IPS DF 6.9 (cell line): ENCODE measurements at places on chromosomes 4 and X.

- H3K4me3 ChIP-seq: no peak overlapping the region; the same call in 1 of the 2 replicates
- peaks cover 5% of the 10 kb centered on the region for H3K27me3 ChIP-seq
- no peaks in the 10 kb centered on the region for H3K36me3 ChIP-seq
- no peaks in the 10 kb centered on the region for H3K4me1 ChIP-seq
Measured at GRCh38 chr4:118353534-118354030, 779 bp upstream of the PRSS12 start.

- no peak overlapping the region for H3K27ac ChIP-seq
- H3K36me3 ChIP-seq: no peaks in the 10 kb centered on the region
- DNase-seq: no peak
- H3K4me3 ChIP-seq: no peak overlapping the region
Measured at GRCh38 chr4:3416270-3416669, 25.5 kb upstream of the HGFAC start.

GRCh38 chr4:144208074-144208473 lies 67.6 kb upstream of the GYPA start:
- H3K4me3 ChIP-seq: no peak overlapping the region
- no peaks in the 10 kb centered on the region for H3K27me3 ChIP-seq
- no peak for DNase-seq
- H3K4me1 ChIP-seq: no peaks in the 10 kb centered on the region
- H3K36me3 ChIP-seq: no peaks in the 10 kb centered on the region

GRCh38 chrX:81377329-81377728 lies 175.4 kb downstream of the SH3BGRL start:
- no peak for DNase-seq
- no peaks in the 10 kb centered on the region for H3K27me3 ChIP-seq
- no peaks in the 10 kb centered on the region for H3K4me1 ChIP-seq
- no peaks in the 10 kb centered on the region for H3K36me3 ChIP-seq
- no peak overlapping the region for H3K27ac ChIP-seq
- no peak overlapping the region for H3K4me3 ChIP-seq

DNA sequence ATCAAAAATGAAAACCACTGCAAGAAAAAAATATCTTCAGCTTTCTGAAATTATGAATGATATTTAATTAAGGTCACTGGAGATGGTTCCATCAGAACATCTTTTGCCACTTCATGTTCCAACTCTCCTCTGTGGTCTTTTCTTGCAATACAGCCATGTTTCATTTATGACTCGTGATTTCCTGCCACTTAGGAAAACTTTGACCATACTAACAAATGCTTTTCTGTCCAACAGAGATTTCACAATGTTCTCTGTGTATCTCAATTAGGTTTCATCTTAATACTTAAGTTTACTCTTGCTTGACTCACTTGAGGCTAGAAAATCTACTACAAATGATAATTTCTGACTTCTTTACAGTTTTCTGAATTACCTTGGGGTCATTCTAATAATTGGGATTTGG lies 330.9 kb downstream of the CXXC4 start:
- no peaks in the 10 kb centered on the region for H3K36me3 ChIP-seq
- H3K27ac ChIP-seq: no peak overlapping the region
- no peaks in the 10 kb centered on the region for H3K4me1 ChIP-seq
- no peaks in the 10 kb centered on the region for H3K27me3 ChIP-seq

DNA sequence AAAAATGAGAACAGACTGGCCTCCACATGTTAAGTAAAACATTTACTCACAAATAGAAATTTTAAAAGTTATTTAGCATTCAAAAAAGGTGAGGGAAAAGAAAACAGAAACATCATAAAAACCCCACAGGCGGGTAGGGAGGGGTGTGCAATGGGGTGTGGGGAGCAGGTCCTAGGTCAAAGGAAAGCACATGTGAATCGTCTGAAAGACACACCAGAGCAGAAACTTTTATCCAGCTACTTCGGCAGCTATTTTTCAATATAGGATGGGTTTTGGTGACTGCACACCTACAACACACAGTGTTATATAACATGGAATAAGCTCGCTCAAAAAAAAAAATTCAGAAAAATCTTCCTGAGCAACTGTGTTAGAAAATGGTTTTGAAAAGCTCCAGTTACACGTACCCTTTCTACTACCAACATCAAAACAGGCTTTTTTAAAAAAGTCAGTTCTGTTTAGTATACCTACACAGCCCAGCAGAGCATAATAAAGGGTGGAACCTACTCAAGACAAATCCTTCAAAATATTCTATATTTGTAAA lies 1.6 kb downstream of the OTUD4 start:
- no peak overlapping the region for H3K27ac ChIP-seq
- no peaks in the 10 kb centered on the region for H3K36me3 ChIP-seq
- no peaks in the 10 kb centered on the region for H3K27me3 ChIP-seq
- DNase-seq: no peak

DNA sequence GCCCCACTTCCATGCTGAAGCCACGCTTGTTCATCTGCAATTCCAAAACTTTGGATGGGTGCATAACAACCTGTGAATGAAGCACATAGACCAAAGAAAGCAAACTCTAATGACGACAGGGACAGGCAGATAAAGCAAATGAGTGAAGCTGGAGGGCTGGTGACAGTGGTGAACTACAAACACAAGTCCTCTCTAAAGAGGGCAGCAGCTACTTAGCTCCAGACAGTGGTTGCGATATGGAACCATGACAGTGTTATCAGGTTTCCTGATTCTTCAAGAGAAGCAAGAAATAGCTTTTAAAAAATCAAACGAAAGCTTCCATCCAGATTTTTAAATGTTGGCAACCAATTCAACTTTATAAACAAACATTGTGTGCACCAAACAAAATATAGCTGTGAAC lies 23.8 kb downstream of the NOX1 start:
- H3K27me3 ChIP-seq: no peaks in the 10 kb centered on the region
- no peak overlapping the region for H3K4me3 ChIP-seq
- no peaks in the 10 kb centered on the region for H3K4me1 ChIP-seq
- no peaks in the 10 kb centered on the region for H3K36me3 ChIP-seq
- no peak for DNase-seq
- no peak overlapping the region for H3K27ac ChIP-seq

DNA sequence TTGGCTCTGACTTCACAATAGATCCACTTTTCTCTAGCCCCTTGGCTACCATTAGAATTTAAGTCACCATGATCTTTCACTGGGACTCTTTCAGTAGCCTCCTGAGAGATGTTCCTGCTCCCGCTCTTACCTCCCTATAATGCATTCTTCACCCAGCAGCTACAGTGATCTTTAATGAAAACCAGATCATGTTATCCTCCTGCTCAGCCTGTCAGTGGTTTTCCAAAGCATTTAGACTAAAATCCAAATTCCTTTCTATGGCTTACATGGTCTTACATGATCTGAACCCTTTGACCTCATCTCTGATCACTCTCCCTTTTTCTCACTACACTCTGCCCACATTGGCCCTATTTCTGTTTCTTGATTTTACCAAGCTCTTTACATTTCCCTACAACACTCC lies 18.3 kb upstream of the RPS6KA3 start:
- H3K27me3 ChIP-seq: no peaks in the 10 kb centered on the region
- no peaks in the 10 kb centered on the region for H3K36me3 ChIP-seq
- H3K27ac ChIP-seq: no peak overlapping the region
- no peaks in the 10 kb centered on the region for H3K4me1 ChIP-seq
- no peak overlapping the region for H3K4me3 ChIP-seq
- DNase-seq: no peak

DNA sequence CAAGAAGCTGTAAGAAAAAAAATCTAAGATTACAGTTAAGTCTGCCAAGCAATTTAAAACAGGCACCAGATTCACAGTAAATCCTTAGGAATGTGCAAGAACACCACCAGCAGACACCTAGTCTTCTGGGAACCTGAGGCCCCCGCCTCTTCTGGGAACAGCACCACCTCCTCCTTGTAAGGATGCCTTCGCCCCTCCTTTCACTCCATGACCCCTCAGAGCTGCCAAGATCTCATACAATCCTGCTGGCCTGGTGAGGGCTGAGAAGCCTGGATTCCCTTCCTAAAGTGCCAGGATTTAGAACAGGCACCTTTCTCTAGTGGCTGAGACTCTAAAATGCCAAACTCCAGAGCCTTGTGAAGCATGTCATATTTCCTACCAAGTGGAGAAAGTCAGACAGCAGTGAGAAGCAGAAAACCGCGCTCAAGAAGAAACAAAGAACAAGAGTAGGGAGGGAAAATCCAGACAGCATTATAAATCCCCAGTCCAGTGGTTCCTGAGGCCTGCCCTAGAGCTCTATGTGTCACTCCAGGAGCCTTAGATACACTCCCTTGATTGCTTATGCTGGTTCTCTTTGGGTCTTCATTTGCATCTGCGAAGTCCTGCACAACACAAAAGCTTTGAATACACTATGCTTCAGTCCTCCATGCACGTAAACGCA lies 166.4 kb downstream of the TSPAN5 start:
- 0 out of 2 replicates have a peak, but pooled peaks cover 2% of the 10 kb centered on the region for H3K4me1 ChIP-seq
- H3K27me3 ChIP-seq: no peaks in the 10 kb centered on the region
- no peak overlapping the region for H3K27ac ChIP-seq

- no peak overlapping the region for H3K27ac ChIP-seq
- no peaks in the 10 kb centered on the region for H3K4me1 ChIP-seq
- H3K27me3 ChIP-seq: no peaks in the 10 kb centered on the region
- H3K4me3 ChIP-seq: no peak overlapping the region
- no peak for DNase-seq
Measured at GRCh38 chr4:15262396-15262795, 165.4 kb upstream of the C1QTNF7 start.

DNA sequence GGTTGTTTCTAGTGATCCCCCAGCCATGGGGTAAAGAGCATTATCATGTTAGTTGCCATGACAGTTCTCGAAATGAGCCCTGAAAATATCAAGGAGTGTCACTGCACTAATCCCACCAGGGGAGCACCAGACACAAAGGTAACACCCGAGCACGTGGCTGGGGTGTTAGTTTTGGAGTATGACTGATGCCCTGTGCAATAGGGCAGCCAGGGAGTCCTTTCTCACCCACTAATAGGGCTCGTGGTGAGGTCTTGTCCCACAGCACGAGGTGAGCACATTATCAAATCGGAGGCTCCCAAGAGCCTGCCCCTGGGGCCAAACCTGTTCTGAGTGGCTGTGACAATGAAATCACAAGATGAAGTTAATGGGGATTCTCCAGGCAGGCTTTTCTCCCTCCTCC lies 9.6 kb downstream of the MAMLD1 start:
- no peaks in the 10 kb centered on the region for H3K27me3 ChIP-seq
- no peak overlapping the region for H3K4me3 ChIP-seq
- H3K36me3 ChIP-seq: no peaks in the 10 kb centered on the region
- DNase-seq: no peak

GRCh38 chrX:148784856-148785255 lies 284.4 kb downstream of the AFF2 start:
- H3K27ac ChIP-seq: no peak overlapping the region
- no peak for DNase-seq
- no peaks in the 10 kb centered on the region for H3K36me3 ChIP-seq
- no peak overlapping the region for H3K4me3 ChIP-seq
- H3K27me3 ChIP-seq: no peaks in the 10 kb centered on the region
- H3K4me1 ChIP-seq: peaks cover 3% of the 10 kb centered on the region; the same call in 1 of the 2 replicates

GRCh38 chr4:78953769-78954666 lies 14.8 kb upstream of the PAQR3 start:
- no peak for DNase-seq
- H3K27me3 ChIP-seq: no peaks in the 10 kb centered on the region
- no peaks in the 10 kb centered on the region for H3K4me1 ChIP-seq
- H3K27ac ChIP-seq: no peak overlapping the region
- no peaks in the 10 kb centered on the region for H3K36me3 ChIP-seq

GRCh38 chr4:164807611-164808010 lies 53.7 kb downstream of the SMIM31 start:
- no peaks in the 10 kb centered on the region for H3K27me3 ChIP-seq
- no peak overlapping the region for H3K4me3 ChIP-seq
- no peak overlapping the region for H3K27ac ChIP-seq
- H3K4me1 ChIP-seq: no peaks in the 10 kb centered on the region; the same call in 1 of the 2 replicates
- DNase-seq: no peak
- no peaks in the 10 kb centered on the region for H3K36me3 ChIP-seq

DNA sequence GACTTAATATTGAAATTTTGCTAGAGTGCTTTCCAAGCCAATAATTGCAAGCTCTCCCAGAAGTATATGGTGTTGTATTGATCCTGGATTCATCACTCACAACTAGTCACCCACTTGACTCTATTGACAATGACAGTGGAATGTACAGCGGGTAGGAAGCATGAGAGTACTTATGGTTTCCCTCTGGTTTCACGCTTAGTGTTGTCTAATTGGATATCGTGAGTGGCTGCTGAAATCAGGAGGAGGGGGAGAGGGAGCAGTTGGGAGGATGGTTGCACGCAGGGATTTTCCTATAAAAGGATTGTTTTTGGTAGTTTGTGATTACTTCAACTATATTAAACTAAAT lies 1819.5 kb upstream of the TENM3 start:
- H3K4me1 ChIP-seq: no peaks in the 10 kb centered on the region
- H3K27ac ChIP-seq: no peak overlapping the region
- no peak overlapping the region for H3K4me3 ChIP-seq
- H3K27me3 ChIP-seq: no peaks in the 10 kb centered on the region

DNA sequence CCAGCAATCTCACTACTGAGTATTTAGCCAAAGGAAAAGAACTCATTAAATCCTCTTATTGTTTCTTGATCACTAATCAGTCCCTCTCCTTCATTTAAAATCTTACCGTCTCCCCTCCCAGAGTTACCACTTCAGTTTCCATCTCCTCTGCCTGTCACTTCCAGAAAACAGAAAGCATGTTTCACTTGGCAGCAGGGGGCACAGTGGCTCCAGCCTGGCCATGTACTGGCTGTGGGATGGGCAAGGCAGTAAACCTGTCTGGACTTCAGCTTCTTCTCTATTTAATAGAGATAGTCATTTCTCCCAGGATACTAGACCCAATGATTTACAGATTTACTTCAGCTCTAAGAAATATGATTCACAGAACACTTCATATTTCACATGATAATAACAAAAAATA lies 63.2 kb downstream of the CD40LG start:
- H3K27me3 ChIP-seq: no peaks in the 10 kb centered on the region
- H3K4me3 ChIP-seq: no peak overlapping the region
- no peak overlapping the region for H3K27ac ChIP-seq
- H3K4me1 ChIP-seq: no peaks in the 10 kb centered on the region
- no peaks in the 10 kb centered on the region for H3K36me3 ChIP-seq
